Esophagus squamous epithelium (tissue), 5 donors: ENCODE measurements at places on chromosomes 7 and 10.

GRCh38 chr7:24707988-24708615 lies 49.2 kb downstream of the GSDME start:
- DNase-seq: no peak

GRCh38 chr7:24700521-24701260 lies 56.6 kb downstream of the GSDME start:
- DNase-seq: no peak

DNA sequence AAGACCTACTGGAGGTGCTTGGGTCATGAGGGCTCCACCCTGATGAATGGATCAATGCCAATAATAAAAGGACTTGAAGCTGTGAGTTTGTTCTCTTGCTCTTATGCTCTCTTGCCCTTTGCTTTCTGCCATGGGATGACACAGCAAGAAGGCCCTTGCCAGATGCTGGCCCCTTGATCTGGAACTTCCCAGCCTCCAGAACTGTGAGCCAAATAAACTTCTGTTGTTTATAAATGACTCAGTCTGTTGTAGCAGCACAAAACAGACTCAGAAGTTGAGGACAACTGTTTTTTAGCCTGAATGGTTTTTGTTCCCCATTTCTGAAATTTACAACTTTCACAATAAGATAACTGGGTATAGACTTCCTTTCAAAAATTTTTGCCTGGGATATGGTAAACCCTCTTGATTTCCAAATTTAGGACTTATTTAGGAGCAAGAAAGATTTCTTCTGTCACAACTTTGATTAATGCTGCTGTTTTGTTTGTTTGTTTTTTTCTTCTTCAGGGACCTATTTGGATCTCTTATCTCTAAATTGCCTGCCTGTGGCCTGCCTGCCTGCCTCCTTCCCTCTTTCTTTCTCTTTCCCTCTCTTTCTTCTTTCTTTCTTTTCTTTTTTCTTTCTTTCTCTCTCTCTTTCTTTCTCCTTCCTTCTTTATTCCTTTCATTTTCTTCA lies 12.1 kb downstream of the ENTPD1 start:
- DNase-seq: no peak

GRCh38 chr7:36289833-36290661 lies 99.6 kb upstream of the ANLN start:
- no peak for DNase-seq

DNA sequence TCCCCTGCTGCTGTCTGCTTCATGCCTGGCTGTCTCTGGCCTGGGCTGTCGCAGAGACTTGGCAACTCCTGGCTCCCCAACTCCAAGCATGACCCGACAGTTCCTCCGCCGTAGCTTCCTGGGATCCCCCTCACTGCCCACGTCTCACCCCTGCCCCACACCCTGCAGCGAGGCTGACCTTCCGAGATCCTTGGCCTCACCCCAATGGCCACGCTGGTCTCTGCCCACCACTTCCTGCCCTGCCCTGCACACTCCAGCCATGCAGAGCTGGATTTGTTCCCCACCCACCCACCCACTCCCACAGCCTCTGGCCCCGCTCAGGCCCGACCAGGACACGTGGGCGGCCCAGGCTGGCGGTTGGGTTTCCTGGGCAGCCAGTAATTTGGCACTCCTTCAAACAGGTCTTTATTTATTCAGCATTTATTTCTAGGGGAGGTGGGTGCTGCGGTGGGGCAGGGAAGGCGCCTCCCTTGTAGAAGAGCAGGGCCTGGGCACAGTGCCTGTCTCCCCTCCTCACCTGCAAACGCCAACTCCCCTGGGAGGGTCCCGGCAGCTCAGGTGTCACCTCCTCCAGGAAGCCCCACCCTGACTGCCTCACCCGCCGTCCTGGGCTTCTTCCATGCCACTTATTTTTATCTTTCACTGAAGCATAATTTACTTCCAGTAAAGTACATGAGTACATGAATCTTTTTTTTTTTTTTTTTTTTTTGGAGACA lies 25.5 kb downstream of the GTF2IRD1 start:
- DNase-seq: no peak

DNA sequence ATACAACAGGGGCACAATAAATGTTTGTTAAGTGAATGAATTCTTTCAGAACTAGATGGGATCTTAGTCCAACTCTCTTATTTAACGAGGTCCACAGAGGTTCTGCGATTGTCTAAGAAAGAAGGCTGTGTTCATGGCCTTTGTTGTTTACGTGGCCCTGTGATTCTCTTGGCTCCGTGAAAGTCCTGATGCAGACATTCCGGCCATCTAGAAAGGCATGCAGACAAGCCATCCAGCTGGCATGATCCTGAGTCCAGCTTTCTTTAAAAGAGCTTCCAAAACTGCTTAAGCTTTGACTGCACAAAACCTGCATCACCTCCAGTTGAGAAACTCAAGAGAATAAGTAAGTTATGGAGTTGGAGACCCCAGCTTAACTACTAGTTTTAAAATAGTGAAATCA lies 26.0 kb downstream of the EGFR start:
- no peak for DNase-seq

- no peak for DNase-seq
Measured at GRCh38 chr7:92645114-92646061, 55.2 kb upstream of the FAM133B start.

GRCh38 chr10:132837905-132838304 lies 52.0 kb upstream of the NKX6-2 start:
- no peak for DNase-seq

DNA sequence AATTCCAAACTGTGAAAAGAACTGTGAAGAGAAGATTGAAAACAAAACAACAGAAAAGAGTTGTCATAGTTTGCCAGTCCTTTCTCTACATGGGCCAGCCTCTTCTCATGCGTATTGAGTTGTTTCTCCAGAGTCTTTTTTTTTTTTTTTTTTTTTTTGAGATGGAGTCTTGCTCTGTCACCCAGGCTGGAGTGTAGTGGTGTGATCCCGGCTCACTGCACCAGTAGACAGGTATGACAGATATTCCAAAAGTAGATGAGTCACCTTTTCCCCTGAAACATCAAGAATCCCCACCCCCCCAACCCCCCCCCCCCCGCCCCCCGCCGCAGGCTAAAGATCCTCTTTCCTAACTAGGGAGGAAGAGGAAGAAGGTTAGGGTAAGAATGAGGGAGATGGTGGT lies 15.6 kb upstream of the KMT2C start:
- no peak for DNase-seq

DNA sequence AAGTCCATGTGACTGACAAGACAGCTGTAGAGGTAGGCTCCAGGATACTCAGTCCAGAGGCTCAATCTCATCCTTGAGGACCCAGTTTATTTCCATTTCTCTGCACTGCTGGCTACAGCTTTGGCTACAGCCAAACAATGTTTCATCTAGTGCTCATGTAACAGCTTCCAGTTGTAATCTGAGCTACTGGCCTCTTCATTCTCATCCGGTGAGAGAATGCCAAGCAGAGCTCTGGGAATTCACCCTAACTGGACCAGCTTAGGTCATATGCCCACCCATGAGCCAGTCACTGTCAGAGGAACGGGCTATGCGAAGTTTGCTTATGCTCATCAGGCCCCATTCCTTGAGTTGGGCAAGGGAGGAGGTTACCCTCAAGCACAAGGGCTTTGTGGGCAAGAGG lies 192.9 kb downstream of the EVX1 start:
- no peak for DNase-seq

DNA sequence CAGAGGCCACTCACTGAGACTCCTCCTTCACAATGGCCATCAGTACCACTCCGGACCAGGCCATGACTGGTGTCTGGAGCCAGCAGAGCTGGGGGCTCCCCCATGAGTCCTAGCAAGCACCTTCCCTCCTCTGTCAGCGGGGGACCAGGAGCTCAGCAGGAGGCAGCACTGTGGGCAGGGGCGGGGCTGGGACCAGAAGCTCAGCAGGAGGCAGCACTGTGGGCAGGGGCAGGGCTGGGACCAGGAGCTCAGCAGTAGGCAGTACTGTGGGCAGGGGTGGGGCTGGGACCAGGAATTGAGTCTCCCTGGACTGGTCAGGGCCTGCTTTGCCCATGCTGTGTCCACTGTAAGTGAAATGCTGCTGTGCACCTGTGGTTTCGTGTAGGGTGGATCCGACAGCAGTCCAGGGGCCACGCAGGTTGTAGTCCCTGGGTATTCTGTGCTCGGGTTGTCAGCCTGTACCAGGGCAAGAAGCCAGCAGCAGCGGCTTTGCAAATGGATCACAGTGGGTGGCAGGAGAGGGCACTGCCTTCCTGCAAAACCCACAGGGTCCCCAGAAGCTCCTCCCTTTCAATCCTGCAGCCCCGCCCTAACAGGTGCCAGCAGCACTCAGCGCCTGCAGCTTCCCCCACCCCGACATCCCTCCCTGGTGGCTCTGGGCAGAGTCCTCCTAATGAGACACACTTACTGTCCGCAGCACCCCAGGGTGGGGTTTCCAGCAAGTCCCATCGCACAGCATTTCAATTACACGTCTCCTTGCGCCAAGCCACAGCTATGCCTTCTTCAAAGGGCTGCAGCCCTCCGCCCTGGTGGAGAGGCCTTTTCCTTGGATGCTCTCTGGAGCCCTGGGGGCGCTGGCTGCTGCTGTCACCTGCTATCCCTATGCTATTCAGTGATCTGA lies 220.5 kb downstream of the TCERG1L start:
- DNase-seq: no peak

DNA sequence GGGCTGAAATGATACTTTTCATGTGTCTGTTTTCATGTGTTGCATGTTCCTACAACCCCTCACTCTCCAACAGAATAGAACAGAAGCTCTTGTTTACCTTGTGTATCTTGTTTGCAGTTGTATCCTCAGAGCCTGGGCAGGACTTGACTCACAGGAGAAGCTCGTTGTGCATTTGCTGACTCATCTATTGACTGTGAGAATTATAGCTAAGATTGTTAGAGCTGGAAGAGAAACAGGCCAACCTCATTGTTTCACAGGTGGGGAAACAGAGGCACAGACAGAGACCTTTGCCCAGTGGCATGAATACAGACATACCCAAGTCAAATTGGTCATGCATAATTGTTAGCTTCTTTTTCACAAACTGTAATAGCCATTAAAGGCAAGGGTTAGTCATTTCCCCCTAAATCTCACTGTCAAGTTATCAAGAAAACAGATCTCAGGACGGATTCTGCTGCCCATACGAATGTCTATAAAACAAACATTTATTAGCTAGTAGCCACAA lies 4.6 kb upstream of the TSPAN15 start:
- DNase-seq: no peak

DNA sequence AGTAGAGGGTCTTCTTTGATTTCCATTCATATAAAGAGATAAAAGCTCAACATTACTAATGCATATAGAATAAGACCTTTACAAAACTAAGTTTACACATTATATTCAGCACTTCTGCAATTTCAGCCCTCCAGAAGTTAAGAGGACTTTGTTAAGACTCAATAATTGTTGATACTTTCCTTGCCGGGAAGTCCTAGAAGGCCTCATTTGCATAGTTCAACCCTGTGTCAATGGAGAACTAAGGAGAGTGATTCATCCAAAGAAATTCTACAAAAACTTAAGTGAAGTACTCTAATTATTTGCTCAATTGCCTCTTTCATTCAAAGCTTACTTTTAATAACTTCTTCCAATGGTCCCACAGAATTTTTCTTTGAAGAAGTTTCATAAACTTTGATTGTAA lies 1060.3 kb upstream of the CELF2 start:
- no peak for DNase-seq

DNA sequence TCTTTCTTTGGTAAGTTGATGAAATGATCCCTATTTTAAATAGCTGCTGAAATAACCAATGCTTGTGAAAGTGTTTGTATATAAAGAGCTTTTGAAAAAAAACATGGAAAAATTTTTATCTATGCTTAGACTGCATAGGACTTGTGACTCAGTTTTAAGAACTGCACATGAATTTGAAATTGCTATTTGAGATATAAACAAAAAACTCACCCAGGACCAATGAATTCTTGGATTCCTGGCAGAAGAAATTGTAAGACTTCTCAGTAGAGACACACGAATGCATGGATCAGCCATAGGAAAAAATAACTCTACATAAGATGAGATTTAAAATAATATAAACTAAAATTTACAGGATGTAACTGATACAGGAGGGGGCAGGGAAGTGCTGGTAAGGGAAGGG lies 278.8 kb upstream of the SORCS1 start:
- no peak for DNase-seq

DNA sequence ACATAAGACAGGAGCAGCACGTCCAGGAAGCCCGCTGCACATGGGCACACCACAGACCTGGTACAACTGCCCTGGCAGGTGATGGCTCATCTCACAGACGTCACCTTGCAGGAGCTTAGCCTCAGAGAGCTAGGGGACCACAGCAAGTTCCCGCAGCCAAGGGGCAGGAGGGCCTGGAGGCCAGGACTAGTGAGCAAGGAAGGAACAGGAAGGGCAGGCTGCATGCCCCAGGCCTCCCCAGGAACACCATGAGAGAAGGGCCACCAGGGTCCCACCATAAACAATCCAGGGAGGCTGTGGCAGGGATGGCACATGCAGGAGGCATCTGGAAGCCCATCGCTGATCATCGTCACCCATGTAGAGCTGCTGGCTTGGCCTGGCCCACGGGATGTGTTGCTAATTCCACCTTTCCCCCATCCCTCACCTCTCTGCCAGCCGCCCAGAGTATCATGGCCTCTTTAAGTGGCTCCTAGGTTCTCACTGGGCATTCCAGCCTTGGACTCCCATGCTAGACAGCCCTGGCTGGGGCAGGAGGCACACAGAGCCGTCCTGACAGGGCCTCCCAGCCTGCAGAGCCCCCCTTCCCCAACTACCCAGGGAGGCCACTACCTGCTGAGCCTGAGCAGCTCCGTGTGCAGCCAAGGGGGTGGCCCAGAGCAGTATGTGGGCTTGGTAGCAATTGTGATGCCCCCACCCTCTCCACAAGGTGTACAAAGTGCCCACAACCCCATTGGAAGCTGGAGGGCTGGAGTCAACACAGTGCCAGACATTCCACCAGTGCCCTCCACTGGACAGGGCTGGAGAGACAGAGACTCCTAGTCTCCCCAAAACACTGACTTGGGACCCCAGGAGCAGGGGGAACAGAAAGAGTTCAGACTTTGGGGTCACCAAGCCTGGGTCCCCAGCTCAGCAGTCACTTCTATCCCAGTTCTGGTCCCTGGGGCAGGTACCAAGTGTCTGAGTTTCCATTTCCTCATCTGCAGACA lies 35.5 kb downstream of the GRID1 start:
- no peak for DNase-seq

DNA sequence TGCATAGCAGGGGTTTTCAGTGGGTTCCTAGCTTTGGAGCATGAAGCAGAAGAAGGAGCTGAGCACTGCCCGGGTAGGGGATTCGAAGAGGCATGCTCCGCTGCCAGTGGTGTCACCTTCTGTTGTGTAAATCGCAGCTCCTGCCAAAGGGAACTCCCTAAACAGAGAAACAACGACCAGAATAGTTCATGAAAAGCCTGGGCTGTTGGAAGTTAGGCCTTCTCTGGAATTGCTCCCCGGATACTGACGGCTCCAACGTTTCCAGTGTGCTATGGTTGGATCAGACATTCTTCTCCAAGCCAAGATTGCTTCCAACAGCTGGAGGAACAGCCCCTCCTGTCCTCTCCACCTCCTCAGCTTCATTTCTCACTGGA lies 546.0 kb upstream of the FZD8 start:
- no peak for DNase-seq
